Stimulated activated CD8-positive, alpha-beta memory T cell treated with anti-CD3 and anti-CD28 coated beads, Interleukin-15, amount 100 ng/mL, for 1 hour (primary cell): ENCODE measurements at places on chromosomes 3 and 15.

GRCh38 chr15:77180757-77181156 lies 109.8 kb upstream of the TSPAN3 start:
- DNase-seq = no peak

- DNase-seq = no peak
Measured at GRCh38 chr3:184583578-184584451, 22.2 kb downstream of the EPHB3 start.

- DNase-seq = no peak
Measured at GRCh38 chr3:15428539-15428938, 1.1 kb downstream of the EAF1 start.

DNA sequence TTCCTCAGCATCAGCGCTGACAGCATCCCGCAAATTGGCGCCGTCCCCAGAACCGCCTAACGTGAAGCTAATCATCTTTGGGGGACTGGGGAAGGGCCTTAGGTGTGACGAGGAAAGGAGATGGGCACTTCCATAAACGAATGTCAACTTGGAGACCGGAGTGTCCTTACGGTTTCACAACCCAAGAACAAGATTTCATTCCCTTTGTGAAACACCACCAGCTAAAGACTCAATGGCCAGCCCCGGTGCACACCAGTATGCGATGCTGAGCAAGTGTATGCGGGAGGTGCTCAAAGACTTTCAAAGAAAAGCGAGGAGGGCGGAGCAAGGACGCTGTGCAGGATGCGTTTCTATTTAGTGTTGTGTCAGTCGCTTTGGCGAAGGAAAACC lies 759 bp upstream of the TTBK2 start:
- peak; percentile 21 for DNase-seq

- DNase-seq = no peak
Measured at GRCh38 chr3:70766301-70766700, 453.9 kb upstream of the MDFIC2 start.

DNA sequence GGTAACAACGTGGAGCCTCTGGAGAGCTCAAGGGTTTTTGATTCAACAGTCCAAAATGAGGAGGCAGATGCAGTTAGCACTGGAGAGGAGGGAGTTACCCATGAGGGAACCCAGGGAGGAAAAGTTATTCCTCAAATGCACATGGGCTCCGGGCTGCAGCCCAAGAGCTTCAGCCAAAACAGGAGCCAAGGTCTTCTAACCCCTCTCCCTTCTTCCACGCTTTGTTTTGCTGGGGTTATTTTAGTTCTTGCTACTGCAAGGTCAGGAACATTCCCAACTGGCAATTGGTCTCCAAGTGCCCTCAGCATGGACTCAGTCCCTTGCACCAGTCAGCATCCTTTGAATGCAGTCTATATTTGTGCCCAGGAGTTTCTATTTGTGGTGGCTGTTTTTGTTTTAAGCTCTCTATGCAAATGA lies 90.0 kb downstream of the TGFBR2 start:
- DNase-seq = no peak

GRCh38 chr3:53694666-53695323 lies 151.4 kb downstream of the CHDH start:
- DNase-seq = no peak

DNA sequence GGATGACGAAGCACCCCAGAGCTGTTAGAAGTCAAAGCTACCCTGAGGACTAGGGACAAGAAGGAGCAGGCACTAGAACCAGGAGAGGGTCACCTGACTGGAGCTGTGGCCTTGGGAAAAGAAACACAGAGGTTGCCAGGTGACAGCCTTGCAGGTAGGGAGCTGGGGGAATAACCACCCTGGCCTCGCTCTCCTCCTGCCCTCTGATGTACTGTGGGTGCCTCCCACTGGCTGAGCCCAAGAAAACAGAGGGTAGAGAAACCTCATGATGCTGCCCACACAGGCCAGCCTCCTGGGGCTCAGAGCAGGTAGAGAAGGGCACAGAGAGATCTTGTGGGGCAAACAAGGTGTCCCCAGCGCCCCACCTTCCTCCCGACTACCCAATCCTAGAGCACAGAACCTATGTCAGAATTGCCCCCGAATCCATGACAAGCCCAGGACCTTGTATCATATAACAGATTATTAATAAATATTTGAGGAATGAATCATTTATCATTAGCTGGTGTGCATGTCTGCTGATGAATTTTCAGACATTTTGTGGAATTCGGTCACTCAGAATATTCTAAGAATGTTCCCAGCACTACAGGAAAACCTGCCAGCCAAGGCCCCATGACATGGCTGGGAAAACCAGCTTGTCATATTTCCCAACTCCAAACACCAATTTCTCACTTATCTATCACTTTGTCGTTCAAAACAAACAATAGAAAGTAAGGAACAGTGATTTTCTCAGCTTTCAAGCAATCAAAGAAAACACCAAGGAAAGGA lies 59.8 kb upstream of the MEX3B start:
- no peak for DNase-seq

- DNase-seq = no peak
Measured at GRCh38 chr3:111331912-111332311, 210.1 kb upstream of the CD96 start.

DNA sequence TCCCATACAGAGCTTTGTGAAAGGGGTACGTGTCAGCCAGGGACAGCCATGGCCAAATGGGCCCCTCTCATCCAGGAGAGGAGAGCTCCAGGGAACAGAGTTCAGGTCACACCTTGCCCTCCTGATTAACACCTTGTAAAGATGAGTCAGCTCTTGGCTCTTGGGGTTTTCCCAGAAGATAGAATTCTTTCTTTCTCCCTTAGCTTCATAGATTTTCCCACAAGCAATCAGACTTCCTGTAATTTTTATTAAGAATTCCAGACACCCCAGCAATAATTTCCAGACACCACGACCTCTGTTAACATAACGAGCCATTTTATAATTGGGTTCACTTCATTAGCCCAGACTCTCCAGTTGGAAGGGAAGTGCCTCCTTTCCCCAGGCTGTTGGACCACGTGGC lies 86.4 kb downstream of the LRTM1 start:
- no peak for DNase-seq

DNA sequence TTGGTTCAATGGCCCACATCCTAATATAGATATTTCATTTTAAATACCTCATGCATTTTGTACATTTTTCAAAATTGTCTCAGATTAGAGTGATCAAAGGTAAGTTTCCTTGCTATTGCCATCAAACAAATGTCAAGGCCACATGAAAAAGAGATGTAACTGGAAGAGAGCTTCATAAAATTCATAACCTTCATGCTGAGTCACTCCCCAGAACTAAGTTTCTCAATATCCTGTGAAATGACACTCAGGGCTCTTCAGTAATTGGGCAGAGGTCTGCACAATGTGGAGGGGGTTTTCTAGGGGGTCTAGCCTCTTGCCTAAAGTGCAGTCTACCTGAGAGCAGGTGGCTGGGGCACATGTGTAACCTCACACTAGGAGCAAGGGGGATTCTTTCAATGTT lies 152.2 kb upstream of the SLC2A2 start:
- no peak for DNase-seq

GRCh38 chr3:57903124-57903890 lies 104.9 kb upstream of the FLNB start:
- DNase-seq = no peak

GRCh38 chr15:81092559-81092902 lies 41.5 kb upstream of the CFAP161 start:
- no peak for DNase-seq

DNA sequence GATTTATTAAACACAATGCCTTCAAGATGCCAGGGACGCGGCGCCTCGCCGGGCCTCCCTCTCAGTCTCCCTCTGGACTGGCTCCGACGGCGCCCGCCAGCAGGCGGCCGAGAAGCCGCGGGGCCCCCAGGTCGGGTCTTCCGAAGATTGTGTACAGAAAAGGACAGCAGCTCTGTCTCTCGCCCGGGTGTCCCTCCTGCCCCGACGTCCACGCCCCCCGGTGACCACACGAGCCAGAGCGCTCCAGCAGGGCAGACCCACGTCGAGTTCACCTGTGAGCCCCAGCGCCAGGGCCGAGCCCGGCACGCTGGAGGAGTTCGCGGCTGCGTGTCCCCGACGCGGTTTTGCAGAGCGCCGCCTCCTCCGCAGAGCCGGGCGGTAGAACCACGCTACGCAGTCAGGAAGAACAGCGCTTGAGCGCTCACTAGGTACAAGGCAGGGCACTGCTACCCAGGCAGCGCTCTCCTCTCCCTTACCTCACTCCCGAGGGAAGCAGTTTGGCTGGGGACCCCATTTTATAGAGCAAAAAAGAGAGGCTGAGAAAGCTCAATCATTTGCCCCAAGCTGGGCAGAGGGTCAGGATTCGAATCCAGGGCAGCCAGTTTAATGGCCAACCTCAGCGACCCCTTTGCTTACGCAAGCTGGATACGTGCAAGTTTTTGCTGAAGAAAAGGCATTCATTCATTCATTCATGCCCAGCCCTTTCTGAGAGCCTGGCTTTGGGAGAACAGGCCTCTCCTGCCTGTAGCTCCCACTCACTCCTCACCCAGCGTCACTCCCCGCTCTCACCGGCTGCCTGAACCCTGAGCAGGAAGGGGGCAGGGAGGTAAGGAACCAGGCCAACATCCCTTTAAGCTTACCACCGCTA lies 3.0 kb upstream of the TLE3 start:
- DNase-seq = no peak

DNA sequence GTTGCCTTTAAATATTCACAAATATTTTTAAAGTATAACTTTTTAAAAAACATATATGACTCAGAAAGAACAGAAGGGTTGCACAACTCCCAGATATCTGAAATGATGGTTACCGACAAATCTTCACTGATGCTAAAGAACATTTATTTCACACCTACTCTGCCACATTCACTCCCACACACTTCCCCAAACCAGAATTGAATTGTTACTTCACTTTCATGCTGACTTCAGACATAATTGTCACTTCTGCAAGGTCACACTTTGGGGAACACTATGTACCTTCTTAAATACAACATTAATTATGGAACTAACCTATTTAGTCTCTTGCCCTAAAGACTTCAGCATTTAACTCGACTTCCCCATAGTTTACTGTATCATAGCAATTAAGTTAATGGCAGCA lies 795.1 kb downstream of the FHIT start:
- DNase-seq = no peak

- DNase-seq = peak; percentile 62
Measured at GRCh38 chr3:50194128-50194902, 2.9 kb downstream of the GNAT1 start.

GRCh38 chr3:141421639-141422319 lies 53.5 kb downstream of the ZBTB38 start:
- no peak for DNase-seq

- no peak for DNase-seq
Measured at GRCh38 chr3:78112291-78113010, 1072.6 kb downstream of the ROBO2 start.

DNA sequence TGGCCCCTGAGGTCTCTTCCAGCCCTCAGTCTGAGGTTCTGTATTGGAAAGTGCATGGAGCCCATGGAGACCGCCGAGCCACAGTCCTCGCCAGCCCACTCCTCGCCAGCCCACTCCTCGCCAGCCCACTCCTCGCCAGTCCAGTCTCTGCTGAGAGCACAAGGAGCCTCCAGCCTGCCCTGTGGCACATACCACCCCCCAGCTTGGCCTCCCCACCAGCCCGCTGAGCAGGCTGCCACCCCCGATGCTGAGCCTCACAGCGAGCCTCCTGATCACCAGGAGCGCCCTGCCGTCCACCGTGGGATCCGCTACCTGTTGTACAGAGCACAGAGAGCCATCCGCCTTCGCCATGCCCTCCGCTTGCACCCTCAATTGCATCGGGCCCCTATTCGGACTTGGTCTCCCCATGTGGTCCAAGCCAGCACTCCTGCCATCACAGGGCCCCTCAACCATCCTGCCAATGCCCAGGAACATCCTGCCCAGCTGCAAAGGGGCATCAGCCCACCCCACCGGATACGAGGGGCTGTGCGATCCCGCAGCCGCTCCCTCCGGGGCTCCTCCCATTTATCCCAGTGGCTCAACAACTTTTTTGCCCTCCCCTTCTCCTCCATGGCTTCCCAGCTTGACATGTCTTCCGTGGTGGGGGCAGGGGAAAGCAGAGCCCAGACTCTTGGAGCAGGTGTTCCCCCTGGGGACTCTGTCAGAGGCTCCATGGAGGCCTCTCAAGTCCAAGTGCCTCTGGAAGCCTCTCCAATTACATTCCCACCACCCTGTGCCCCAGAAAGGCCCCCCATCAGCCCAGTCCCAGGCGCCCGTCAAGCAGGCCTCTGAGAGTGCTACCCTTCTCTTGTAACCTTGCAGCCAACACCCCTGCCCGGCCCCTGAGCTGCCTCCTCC lies 40.9 kb downstream of the PML start:
- DNase-seq = no peak

GRCh38 chr3:194450341-194450740 lies 36.5 kb downstream of the ATP13A3 start:
- no peak for DNase-seq

DNA sequence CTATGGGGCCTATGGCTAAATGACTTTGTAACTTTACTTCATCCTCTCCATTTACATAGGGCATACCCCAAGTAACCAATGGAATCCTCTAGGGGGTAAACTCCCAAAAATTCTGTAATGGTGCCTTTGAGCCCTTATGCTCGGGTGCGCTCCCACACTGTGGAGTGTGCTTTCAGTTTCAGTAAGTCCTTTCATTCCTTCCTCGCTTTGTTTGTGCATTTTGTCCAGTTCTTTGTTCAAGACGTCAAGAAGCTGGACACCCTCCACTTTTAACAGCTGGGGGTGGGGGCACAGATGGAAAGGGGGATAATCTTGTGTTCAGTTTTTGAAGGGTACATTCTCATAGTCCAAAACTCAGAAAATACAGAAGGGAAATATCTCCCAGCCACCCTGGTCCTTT lies 84.4 kb upstream of the C2CD4B start:
- DNase-seq = no peak

DNA sequence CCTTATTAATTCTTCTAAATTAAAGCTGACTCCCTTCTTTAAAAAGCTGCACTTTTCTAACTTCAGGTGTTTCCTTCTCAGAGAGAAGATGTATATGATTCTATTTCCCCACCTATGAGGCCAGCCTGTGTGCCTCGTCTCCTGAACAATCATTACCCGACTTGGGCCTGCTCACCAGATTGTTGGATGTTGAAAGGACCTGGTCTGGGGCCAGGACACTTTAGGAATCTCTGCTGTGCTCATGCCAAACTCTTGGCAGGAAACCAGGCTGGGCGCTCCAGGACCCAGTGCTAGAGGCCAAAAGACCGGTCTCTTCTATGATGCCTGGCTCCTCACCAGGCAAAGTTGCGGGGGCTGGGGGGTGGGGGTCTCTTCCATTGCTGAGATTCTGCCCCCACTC lies 16.9 kb upstream of the LRRC31 start:
- DNase-seq = no peak

DNA sequence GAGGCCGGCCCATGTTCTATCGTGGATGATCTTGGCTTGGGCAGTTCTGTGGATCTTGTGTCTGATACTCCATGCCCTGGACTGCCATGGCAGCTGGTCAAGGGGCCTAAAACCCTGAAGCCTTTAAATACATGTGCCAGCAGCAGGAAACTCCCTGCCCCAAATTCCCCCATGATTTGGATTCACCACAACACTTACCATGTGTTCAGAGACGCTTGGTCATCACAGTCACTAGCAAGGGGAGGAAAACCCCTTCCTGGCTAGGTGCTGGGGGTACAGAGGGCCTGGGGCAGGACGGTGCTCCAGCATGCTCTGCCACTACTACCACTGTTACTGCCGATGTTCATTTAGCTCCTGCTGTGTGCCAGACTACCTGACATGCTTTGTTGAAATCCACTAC lies 94.4 kb downstream of the DNAJB8 start:
- DNase-seq = no peak

- no peak for DNase-seq
Measured at GRCh38 chr3:161508852-161509477, 12.4 kb downstream of the OTOL1 start.
